NT2/D1 (cell line): ENCODE measurements at places on chromosomes 4 and X.

DNA sequence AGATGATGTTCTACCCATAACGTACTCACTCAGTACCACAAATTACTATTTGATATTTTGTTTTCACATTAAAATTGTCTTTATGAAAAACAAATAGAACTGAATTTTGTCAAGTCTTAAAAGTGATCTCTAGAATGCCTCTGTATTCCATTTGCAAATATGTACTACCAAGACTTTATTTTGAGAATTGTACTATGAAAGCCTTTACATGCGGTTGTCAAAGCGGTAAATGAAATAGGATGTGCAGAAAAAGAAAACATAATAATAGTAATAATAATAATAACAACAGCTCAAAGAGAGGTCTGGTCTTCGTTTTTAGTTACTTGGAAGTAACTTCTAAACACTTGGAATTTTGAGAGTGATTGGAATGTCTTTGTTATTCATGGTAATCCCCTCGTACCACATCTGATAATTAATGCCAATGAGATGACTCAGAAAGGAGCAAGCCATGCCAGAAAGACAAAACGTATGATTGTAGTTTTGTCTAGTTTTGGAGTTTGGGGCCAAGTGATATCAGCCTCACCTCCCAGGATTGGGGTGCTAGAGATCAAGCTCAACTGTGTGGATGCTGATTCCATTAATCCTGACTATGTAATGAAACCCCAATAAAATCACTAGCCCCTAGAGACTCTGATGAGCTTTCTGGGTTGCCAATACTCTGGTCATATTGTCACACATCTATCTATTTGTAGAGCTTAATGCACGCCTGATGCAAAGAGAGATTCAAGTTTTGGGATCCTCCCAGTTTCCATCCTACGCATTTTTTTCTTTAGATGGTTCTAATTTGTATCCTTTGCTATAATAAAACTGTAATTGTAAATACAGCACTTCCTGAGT lies 20.2 kb upstream of the CTSO start:
- no peak for DNase-seq

GRCh38 chrX:14528629-14529289 lies 577 bp upstream of the GLRA2 start:
- peak; percentile 70 for DNase-seq

GRCh38 chr4:153204728-153205648 lies 745 bp downstream of the TRIM2 start:
- no peak for DNase-seq

GRCh38 chr4:31592293-31592692 lies 872.1 kb downstream of the PCDH7 start:
- no peak for DNase-seq

DNA sequence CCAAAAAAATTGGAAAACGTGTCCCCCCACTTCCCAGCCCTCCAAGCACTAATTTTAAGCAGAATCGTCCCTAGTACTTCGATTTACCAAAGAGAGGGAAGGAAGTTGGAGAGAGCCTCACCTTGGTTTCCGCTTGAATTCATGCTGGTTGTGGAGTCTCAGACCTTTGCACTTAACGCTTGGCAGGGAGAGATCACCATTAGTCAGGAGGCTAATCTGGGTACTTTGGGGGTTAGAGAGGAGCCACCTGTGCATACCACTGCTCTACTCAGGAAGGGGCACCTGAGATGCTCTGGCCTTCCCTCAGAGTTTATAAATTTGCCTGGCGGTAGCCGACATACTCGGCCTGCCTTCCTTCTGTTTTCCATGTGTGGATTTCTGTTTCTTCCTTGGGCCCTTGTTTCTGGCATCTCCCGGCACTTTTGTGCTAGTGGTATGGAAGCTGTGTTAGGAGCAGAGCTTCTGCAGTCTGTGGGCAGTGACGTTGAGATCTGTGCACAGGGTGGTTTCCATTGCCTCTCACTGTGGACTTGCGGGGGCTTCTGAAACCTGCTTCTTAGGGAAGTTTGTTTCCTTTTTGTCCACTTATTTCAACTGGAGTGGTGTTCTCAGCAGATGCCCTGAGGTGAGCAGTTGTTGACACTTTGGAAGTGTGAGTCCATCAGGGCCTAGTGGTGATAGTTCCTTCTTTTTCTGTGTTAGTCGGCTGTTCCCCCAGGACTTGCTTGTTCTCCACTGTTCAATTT lies 104.2 kb downstream of the TMEM131L start:
- DNase-seq: no peak

- no peak for DNase-seq
Observed at GRCh38 chr4:109355835-109356234, 53.4 kb upstream of the COL25A1 start.

- no peak for DNase-seq
Observed at GRCh38 chr4:117596917-117597480, 437.3 kb upstream of the NDST3 start.

DNA sequence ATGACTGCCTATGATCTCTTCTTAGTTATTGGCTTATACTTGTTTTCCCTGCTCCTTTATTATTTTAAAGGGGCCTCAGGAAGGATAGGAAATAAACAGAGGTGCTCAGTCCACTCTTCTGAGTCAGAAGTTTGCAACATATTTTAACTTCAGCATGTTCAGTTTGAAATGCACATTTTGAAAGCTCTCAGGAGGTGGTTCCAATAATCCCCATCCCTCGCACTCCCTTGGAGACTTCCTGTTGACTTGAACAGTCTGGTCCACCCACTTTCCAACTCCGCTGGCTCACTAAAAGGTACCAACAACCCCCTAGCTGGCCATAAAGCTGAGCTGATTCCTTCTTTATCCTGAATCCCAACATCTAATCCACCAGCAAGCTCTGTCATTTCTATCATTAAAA lies 78.3 kb upstream of the DUSP21 start:
- no peak for DNase-seq

DNA sequence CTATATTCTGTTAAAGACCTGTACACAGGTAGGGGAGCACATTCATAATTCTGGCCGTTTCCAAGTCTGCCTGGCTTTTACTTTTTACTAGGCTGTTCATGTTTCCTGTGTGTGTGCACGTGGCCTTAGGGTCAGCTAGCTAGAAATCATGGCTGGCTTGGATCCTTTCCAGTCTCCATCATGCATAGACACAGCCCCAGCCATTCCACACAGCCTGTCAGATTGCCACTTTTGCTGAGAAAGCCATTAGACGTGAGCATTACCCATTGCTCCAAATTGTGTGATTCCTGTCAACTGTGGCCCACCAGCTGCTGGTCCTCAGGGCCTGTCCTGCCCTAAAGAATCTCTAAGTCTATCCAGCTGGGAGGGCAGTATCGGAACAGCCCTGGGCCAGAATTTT lies 11.4 kb upstream of the SORCS2 start:
- DNase-seq: no peak

DNA sequence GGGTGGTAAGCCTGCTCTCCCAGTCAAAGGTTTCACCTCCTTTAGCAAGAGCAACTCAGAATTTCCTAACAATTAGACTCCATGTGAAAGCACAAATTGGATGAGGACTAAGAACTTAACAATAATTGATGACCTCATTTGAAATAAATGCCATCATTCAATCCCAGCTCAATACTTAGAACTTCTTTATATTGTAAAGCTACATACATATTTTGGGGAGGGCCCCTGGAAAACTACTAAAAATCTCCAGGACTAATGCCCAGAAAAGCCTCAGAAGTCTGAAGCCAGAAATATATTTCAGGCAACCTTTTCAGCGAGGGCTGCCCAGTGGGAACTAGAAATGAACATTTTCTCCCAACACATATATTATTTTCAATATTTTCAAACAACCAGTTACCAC lies 38.1 kb downstream of the AMOT start:
- no peak for DNase-seq

DNA sequence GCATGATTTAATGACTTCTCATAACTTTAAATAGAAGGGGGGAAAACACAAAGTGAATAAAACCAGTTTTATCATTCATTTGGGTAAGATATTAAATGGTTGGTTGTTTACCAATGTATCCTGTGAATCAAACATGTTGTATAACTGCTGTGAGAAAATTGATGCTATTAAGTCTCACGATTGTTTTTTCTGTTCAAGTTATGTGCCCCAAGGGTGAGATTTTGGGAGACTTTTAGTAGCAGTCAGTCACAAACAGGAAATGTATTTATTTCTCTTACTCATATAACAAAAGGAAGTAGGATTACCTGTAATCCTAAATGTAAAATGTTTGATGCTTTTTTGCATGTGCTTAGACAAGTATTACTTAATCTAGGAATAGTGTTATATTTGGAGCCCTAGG lies 39.2 kb downstream of the MTHFD2L start:
- no peak for DNase-seq

DNA sequence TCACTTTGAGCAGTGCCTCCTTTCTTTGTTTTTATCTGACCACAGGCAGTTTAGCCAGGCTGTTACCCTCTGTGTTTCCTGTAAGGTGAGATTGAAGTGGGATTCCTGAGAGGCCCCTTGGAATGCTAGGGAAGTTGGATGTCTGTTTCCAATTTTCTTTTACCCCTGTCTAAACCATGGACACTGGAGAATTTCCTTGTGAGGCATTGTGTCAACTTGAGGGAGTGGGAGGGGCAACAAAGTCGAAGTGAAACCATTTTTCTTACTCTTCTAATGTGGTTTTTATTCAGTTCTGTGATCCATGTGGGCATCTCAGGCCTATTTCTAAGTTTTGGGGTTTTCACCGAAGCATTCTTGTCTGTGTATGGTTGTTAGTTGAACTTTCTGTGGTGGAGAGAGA lies 296.1 kb upstream of the UGT8 start:
- no peak for DNase-seq

GRCh38 chr4:185950891-185951290 lies 118.1 kb upstream of the TLR3 start:
- no peak for DNase-seq

GRCh38 chr4:94519019-94519418 lies 67.3 kb downstream of the PDLIM5 start:
- no peak for DNase-seq

- DNase-seq: peak; percentile 61
Observed at GRCh38 chr4:171846232-171846631, 33.0 kb downstream of the GALNTL6 start.

DNA sequence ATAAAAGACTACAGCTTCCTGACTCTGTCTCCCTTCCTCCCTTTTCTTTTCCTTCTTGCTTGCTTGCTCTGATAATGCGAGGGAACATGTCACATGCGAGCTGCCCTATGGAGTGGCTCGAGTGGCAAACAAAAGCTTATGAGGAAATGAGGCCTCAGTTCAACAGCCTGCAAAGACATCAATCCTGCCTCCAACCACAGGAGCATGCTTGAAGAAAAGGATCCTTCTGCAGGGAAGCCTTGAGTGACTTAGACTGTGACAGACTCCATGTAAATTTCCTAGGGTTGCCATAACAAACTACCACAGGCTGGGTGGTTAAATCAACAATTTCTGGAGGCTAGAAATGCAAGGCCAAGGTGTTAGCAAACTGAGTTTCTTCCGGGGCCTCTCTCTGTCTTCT lies 152.5 kb downstream of the NR3C2 start:
- DNase-seq: no peak

DNA sequence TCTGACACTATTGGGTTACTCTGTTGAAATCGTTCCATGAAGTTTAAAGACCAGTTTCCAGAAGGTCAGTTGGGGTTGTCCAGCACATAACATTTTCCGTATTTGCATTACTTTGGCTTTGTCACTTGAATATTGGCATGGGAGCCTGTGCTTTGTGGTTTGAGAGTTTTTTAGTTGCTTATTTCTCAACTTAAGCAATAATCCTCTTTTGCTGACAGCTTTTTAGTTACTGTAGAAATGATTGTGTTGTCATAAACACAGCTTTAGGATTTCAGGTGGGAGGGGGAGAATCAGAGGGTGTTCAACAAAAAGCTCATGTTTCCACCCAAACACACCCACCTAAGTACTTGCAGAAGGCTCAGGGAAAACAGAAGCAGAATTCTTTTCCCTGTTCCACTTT lies 210.7 kb upstream of the TLL1 start:
- DNase-seq: no peak

DNA sequence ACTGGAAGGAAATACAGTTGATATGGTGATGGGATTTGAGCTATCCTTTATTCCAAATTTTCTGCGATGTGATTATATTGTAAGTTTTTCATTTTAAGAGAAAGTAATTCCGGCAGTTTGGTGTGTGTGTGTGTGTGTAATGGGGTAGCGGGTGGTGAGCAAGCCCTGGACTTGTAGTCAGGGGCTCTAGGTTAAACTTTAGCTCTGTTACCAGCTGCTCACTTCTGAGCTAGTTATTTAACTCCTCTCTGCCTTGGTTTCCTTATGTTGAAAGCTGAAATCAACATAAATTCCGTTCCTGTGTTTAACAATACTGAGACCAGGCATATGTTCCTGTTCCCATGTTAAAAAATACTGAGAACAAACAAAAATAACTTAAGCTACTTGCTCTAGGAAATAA lies 174.1 kb upstream of the CASK start:
- DNase-seq: no peak

DNA sequence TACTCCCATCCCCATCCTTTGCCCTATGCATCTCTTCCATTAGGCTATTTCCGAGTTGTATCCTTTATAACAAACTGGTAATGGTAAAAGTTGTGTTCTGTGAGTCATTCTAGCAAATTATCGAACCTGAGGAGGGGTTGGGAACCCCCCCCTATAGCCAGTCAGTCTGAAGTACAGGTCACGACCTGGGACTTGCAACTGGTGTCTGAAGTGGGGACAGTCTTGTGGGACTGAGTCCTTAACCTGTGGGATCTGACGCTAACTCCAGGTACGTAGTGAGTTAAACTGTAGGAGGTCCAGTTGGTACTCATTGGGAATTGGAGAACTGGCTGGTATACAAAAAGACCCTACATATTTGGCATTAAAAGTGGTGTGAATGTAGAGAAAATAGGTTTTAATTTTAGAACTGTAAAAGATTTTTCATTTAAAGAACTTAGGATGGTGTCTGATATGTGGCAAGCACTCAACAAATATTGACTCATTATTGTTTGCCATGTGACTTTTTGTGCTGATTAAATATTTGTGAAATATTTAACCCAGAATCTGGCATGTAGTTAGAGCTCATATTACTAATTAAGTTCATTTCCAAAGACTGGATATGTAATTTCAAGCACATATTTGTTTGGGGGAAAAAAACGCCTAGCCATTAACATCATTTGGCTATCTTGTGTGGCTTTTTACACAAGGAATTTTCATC lies 50.7 kb downstream of the CHST7 start:
- DNase-seq: no peak

DNA sequence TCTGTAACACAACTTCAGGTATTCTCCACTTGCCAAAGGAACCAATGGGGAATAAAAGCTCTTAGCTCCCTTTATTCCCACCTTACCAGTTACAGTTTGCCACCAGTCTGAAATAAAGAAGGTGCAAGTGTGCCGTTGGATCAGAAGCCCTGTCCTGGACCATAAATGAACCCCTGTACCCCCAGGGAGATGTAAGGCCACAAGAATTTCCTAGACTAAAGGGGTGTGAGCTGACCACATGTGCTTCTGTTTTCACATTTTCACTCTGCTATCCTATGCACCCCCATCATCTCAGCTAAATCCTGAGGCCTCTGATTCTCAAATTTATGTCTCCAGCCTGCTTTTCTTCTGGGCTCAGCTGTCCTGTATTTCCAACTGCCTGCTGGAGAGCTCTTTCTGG lies 221.2 kb downstream of the SPRY1 start:
- no peak for DNase-seq

DNA sequence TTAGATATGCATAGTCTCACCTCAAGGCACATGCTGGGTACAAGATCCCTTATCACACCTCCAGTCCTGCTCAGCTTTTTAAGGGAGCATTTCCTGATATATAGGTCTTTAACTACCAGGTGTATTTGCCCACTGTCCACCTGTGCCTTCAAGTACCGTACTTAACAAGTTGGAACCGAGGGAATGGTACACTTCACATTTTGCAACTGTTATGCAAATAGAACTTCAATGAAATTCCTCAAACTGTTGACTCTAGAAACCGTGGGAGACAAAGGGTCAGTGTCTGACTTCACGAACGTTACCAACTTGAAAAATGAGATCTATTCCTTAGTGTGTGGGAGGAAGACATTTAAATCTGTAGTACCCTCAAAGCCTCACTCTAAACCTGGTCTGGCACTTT lies 5.2 kb downstream of the TRIM2 start:
- DNase-seq: no peak
